ENCODE measurements at places on chromosomes 16 and 17.

DNA sequence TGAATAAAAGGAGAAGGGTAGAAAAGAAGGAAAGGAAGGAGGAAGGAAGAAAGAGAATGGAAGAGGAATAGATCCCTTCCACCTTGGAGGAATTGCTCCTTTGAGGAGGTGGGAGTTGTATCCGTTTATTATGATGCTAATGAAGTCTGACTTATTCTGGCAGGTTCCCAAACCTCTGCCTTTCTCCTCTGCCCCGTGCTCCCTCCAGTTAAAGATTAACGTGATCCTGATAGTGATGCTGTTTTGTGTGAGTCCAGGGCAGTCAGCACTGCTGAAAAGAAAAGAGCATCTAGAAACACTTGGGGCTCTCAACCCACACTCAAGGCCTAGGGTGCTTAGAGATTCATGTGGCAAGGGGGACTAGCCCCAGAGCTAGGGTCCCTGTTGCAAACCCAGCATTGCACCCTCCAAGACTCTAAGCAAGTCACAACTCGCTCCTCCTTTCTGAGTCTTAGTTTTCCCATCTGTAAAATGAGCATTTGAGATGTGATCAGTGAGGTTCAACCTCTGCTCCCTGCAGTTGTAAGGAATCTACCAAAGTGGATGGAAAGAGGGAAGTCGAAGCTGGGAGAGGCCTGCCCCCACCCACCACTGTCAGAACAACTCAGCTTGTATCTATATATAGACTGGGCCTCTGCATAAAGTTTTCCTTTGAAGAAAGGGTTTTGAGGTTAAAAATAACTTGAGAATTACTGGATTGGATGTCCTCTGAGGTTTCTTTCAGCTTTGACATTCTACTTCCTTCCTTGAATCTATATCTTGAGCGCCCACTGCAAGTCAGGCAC, 46.9 kb upstream of the TMEM132E start:
- DNase-seq, result no peak

- DNase-seq, result peak; percentile 46
These were observed 58.3 kb upstream of the LGALS9 start for GRCh38 chr17:27572665-27573064.

DNA sequence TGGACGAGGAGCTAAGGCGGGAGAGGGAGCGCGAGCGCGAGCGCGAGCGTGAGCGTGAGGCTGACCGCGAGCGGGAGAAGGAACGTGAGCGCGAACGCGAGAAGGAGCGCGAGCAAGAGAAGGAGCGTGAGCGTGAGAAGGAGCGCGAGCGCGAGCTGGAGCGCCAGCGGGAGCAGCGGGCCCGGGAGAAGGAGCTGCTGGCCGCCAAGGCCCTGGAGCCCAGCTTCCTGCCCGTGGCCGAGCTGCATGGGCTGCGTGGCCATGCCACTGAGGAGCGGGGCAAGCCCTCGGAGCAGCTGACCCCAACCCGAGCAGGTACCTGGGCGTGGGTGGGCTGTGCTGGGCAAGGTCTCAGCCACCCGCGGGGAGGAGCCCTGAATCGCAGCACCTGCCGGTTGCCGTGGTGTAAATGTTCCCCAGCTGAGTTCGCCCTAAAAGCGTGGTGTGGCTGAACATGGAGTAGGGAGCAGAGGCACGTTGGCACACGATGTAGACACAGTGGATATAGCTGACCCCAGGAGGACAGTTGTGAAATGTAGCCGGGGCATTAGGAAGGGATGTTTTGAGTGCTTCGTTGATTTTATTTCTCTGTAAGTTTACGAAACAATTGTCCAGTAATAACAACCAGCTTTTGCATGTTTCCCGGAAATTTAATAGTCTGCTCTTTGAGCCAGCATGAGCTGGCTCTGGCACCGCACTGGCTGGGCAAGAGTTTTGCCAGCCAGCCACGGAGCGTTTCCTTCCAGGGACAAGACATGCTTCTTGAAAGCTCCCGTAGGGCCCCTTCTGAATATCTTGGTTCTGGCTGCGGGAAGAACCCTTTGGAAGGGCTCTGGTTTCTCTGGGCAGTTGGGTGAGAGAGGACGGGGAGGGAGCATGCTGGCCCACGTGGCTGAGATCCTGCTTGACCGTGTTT, 32.1 kb downstream of the GINS2 start:
- no peak for DNase-seq

DNA sequence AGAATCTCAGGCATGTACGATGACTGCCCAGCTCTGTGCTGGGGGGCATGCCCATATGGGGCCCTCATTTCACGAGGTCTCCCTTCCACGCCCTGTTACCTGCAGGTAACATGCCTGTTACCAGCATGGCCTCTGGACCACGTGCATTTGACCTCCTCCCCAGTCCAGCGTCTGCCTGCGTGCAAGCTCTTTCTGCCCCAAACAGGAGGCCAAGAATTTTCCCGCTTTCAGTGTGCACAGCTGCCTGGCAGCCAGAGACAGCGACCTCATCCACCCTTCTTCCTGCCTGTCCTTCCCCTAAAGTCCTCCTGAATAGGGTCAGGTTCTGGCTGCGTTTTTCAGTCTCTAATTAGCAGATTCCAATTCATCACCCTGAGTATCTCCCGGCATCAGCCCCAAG, 306.5 kb upstream of the ZFHX3 start:
- DNase-seq, result no peak

DNA sequence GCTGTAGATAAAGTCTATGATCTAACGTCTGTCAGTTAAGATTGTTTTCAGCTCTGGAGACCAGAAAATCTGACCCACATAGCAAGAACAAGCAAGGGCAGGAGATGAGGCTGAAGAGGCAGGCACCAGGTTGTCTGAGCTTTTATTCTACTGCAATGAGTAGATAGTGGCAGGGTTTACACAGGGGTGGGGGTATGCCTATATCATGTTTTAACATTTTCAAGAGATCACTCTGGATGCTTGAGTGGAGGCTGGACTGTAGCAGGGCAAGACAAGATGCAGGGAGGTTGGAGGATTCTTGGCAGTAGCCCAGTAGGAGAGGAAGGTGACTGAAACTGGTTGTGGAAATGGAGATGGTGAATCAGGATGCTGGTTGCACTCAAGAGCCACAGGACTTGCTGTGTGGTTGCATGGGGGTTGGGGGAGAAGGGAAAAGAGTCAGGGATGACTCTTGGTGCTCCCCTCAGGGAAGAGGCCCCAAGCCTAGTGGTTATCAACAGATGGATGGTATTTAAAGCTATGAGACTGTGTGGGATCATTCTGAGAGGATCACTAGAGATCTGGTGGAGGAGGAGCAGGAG, 143.1 kb upstream of the KCNJ18 start:
- no peak for DNase-seq

DNA sequence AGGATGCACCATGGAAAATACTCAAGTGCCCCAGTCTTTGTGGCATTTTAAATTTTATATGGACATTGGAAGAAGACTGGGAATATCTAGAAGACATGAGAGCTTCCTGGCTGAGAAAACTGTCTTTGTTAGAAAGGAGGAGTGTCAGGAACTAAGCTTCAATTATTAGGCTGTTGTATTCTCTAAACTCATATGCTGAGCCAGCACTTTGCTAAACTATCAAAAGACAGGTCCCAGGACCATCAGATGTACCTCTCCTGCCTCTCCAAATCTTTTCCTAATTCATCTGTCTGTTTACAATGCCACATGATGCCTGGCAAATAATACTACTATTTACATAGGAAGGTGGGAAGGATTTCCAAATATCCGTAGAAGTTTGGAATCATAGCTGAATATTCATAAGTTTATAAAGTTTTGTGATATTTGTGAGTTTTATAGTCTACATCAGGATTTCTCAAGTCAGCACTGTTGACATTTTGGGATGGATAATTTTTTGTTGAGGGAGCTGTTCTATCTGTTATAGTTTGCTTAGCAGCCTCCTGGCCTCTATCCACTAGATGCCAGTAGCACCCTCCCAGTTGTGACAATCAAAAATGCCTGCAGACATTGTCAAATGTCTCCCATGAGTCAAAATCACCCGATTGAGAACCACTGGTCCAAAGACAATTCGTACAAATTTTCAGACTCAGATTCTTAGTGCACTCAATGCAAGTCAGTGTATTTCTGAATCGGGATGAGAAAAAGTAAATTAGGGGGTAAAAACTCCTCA, 61.2 kb upstream of the NETO2 start:
- DNase-seq, result no peak

GRCh38 chr16:84832488-84833143, 12.8 kb downstream of the CRISPLD2 start:
- DNase-seq, result no peak

- DNase-seq, result no peak
These were observed 139.3 kb downstream of the ANKFN1 start for GRCh38 chr17:56292578-56292977.

GRCh38 chr16:53832896-53833544, 129.1 kb downstream of the FTO start:
- no peak for DNase-seq

GRCh38 chr16:3007957-3008689, 4.6 kb upstream of the CLDN9 start:
- no peak for DNase-seq

DNA sequence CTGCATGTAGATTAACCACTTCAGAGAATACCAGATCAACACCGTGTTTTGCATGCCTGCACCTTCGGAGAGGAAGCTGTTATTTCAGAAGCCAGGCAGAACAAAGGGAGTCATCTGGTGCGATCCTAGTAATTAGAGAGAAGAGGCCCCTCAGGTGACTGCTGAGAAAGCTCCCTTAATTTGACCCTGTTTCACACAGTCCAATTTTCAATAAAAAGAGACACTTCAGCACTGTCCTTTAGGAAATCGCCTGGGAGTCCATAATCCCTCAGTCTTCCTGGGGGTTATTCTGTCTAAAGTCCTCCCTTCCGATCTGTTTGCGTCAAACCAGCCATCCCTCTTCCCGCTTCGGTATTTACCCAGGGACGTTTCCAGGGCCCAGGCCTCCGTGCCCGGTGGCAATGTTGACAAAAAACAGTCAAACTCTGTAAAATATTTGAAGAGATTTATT, 23.4 kb upstream of the TNRC6C start:
- DNase-seq, result no peak

DNA sequence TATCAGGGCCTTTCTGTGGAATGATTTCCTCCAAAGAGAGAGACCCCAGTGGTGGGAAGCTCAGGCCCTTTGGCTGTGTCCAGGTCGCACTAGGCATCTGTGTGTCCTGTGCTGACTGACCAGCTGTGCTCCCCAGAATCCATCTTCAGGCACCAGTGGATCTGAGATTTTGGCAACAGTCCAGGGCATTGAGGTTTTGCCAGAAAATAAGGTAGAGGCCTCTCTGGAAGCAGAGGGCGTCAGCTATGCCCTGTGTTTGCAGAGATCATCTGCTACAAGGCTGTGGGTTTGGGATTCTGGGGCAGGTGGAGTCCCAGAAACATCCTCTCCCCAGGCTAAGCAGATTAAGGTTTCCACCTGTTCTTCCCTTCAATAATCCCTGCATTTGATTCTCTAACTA, 57.5 kb upstream of the TOB1 start:
- DNase-seq, result no peak

DNA sequence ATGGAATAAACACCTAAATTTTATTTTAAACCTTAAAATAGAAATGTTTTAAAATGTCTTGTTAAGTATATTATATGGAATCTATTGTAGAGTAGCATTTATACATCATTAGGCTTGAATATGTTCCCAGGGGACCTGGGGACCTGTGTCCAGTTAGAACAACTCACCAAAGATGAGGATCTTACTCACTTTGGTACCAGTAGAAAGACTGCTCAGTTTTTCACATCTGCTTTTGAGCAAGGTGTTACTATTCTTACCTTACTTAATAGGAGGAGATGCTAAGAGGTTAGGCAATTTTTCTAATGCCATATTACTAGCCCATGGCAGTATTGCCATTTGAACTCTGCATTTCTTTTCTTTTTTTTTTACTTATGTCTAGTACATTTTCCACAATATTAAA, 14.7 kb downstream of the STXBP4 start:
- DNase-seq, result no peak

- DNase-seq, result no peak
These were observed 9.5 kb upstream of the MRPL12 start for GRCh38 chr17:81693509-81694210.

DNA sequence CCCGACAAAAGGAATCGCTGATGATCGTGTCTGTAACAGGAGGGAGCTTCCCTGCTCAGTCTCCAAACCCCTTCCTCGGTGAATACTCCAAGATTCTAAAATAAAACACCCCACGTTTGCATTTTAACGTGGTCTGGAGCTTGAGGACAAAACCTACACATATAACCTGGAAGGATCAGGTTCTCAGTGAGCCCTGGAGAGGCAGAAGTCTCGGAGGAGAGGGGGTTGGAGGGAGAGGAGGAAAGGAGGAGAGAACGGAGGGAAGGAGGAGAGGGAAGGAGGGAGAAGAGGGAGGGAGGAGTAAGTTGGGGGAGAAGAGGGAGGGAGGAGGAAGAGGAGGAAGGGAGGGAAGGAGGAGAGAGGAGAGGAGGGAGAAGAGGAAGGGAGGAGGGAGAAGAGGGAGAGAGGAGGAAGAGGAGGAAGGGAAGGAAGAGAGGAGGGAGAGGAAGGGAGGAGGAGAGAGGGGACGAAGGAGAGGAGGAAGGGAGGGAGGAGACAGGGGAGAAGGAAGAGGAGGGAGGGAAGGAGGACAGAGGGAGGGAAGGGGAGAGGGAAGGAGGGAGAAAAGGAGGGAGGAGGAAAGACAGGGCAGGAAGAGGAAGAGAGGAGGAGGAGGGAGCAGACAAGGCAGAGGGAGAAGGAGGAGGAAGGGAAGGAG, 27.4 kb upstream of the GINS2 start:
- no peak for DNase-seq

DNA sequence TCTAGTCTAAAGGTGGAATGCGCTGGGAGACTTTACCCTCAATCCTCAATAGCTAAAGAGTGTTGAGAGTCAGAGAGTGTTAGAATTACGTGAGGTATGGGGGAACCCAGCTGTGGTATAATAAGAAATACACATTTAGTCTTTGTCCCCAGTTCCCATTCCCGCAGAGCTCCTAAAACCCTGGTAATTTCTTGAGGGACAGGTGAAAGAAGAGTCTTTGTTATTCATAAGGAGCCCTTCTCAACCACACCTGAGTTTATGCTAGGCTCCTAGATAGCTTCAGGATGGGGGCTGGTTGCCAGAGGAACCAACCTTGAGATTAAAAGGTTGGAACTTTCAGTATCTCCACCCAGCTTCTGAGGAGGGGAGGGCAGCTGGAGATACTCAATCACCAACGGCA, 5.8 kb downstream of the ZNF18 start:
- DNase-seq, result no peak
